ENCODE measurements at places on chromosomes 6 and 20.

- DNase-seq = no peak
Observed at GRCh38 chr6:43851204-43851865, 81.3 kb downstream of the VEGFA start.

DNA sequence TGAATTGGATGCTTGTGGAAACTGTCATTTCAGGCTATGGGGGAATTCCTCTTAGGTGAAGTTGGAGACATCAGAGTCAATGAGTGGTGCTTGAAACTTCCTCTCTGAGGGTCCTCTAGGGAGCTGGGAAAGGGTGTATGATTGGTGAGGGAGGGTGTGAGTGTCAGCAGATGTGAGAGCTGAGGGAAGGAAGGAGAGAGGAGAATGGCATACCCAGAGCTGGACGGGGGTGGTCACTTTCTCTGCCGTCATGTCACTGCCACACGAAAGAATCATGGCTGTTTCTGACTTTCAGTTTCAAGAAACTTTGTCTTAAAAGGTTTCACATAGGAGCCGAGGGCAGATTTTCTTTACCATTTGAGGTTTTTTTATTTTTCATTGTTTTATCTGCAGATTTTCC, 50.3 kb downstream of the DEK start:
- no peak for DNase-seq

DNA sequence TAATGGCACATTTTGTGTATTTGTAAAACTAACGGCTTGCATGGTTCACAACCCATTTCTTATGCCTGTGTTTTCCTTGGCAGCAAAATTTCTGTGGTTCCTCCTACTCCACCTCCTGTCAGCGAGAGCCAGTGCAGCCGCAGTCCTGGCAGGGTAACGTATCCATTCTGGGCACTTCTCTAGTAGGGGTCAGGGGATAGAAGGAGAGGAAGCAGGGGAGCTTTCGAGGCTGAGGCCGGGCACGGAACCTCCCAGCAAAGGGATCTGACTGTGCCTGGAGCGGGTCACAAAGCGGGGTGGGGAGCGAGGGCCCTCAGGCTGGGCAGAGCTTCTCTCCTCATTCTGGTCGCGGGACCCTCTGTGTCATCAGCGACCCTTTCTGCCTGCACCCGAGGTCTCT, 58.4 kb downstream of the SYTL3 start:
- no peak for DNase-seq

- DNase-seq = peak; percentile 85
Observed at GRCh38 chr20:46011631-46012482, 3.1 kb downstream of the MMP9 start.

DNA sequence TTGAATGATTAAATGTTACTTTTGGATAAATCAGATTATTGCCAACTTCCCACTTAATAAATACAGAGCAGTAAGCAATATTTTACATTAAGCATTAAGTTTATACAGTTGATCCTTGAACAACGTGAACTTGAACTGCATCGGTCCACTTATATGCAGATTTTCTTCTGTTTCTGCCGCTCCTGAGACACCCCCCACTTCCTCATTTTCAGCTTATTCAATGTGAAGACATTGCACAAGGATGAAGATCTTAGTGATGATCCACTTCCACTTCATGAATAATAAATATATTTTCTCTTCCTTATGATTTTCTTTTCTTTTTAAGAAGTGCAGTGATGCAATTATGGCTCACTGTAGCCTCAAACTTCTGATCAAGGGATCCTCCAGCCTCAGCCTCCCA, 167.2 kb downstream of the LINC00237 start:
- DNase-seq = no peak

GRCh38 chr20:4726710-4727397, 5.1 kb downstream of the PRND start:
- no peak for DNase-seq

GRCh38 chr6:112286010-112286409, 31.6 kb upstream of the LAMA4 start:
- DNase-seq = no peak

DNA sequence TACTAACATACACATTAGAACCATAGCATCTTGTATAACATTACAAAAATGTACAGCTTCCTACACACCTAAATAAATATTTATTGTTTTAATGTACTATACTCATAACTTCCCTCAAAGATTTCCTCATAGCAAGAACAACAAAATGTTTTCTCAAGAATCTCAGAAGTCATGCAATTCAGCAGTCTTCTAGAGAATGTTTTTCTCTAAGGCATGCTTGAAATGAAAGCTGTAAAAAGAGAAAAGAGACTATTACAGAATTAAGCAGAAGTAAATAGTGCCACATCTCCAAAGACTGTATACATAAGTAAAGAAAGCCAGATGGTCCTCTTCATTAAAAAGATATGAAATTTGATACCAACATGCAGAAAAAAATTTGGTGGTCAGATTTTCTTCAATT, 672.2 kb downstream of the EPM2A start:
- no peak for DNase-seq

DNA sequence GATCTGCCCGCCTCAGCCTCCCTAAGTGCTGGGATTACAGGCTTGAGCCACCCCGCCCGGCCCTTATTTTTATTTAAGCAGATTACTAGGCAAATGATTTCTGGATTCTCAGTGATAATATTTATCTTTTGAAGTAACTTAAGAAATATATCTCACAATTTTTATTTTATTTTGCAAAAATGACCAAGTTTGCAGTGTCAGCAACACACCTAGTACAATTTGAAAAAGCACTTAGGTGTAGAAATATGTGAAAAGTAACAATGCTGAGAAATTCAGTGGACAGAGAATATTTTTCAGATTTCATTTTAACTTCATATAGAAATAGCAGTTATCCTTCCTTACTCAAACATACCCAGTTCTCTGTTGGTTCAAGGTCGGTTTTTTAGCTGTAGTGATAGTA, 78.9 kb upstream of the XRN2 start:
- no peak for DNase-seq

DNA sequence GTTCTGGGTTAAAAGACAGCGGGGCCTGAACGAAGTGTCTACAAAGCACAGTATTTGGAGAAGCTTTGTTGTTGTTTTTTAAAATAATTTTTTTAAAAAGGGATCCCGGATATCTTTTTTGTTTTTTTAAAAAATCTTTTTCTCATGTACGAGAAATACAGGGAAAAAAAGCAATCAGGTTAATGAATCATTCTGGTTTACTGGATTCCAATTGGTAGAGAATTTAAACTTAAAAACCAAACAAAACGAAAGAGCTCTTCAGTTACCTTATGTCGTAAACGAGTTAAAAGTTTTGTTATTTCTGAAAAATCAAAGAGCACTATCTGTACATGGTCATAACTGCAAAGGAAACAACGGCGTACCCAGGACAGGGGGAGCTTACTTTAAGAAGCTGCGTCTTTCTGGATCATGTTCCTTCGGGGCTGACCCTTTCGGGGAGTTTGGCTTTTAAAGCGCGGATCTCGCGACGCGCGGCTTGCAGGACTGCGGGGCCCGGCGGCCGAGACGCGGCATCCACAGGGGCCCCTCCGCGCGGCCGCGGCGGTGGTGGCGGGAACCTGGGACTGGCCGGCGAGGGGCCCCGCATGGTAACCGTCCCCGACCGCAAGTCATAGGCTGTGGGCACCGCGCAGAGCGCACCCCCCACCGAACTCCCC, 927 bp downstream of the IL20RA start:
- no peak for DNase-seq

- no peak for DNase-seq
Observed at GRCh38 chr6:113809826-113810225, 47.3 kb upstream of the MARCKS start.

DNA sequence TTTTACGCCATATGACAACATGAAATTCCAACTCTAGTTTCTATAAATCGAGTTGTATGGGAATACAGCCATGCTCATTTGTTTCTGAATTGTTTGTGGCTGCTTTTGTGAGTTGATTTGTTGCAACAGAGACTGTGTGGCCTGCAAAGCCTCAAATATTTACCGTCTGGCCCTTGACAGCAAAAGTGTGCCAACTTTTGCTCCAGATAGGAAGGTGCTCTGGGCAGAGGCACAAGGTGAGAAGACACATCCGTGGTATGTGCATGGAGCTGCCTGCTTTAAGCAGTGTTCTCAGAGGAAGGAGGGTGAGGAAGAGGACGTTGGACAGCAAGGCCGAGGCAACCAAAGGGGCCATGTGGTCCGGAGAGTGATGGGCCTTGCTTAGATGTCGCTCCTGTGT, 57.4 kb downstream of the IYD start:
- no peak for DNase-seq

DNA sequence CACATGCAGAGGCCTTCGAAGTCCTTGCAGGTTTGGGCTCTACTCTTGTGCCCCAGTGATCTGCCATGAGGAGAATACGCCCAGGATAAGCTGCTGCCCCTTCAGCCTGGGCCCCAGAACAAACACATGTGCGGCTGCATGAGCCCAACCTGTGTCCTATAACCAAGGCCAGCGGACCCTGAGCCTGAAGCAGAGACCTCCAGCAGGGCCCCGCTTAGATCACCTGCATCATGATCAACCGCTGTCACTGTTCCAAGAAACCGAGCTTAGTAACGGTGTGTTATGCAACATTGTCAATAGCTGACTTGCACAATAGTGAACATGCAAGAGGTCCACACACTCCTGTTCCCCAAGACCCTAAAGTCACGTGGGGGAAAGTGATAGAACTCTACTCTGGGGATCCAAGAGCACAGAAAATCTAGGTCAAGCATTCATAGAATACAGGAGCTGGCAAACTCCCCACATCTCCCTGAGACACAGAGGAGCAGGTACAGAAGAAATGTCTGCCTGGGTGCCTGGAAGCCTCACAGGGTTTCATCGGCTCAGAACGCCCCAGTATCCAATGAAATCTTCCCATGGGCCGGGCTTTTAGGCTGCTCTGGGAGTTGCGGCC, 136.2 kb downstream of the BMP7 start:
- DNase-seq = no peak

DNA sequence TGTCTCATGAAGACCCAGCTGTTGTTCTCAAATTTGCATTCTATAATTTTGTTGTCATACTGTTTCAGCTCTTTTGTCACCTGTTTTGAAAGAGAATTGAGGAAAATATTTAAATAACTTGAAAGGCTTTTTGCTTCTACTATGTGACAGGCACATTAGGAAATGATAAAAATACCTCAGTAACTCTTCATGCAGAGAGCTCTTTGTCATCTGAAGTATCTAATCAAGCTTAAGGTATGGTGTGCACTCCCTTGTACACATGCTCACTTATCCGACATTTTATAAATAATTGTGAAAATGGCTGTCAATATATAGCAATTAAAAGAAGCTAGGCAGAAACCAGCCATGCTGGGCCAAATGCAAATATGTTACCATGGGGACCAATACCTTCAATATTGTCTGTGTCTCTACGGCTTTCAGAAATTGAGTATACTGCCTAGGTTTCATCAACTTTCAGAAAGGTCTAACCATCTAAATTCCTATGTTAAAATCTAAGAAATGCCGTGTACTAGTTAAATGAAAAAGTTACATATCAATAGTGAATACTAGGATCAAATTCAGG, 349.0 kb downstream of the RNGTT start:
- DNase-seq = no peak

- no peak for DNase-seq
Observed at GRCh38 chr20:19008497-19008896, 194.9 kb downstream of the SCP2D1 start.

DNA sequence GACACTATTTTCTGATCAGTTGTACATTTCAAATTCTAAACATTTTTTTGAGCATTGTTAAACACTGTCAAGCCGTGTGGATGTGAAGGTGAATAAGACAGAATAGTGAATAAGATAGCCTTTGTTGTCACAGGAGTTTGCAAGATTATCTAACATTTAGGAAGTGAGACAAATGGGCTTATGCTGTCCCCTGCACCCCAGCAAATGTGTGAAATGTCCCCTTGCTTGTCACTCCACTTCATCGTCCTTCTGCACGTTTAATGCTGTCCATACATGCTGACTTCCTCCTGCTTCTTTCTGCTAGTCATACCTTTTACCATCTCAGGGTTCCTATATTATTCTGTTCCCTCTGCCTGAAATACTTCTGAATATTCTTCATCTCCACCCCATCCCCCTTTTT, 62.6 kb downstream of the CBFA2T2 start:
- no peak for DNase-seq

- no peak for DNase-seq
Observed at GRCh38 chr20:58228103-58228483, 360 bp downstream of the ANKRD60 start.

DNA sequence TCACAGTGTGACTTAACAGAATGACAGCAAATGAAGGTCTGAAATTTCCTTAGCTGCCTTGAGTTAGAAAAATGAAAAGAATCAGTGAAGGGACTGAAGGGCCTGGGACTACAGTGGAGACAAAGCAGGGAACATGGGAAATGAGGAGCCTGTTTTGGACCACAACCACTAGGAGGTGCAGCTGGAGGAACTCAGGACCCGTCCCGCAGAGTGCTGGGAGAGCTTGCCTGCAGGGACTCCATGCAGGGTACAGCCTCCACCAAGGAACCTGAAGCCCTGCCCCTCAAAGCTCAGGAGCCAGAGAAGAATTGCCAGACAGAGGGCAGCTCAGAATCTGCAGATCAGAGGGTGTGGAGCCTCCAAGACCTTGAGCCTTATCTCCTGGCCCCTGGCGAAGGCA, 50.7 kb downstream of the LRFN2 start:
- no peak for DNase-seq

GRCh38 chr6:80197474-80197873, 91.0 kb downstream of the BCKDHB start:
- DNase-seq = no peak

GRCh38 chr20:48725555-48725991, 102.2 kb downstream of the PREX1 start:
- no peak for DNase-seq

DNA sequence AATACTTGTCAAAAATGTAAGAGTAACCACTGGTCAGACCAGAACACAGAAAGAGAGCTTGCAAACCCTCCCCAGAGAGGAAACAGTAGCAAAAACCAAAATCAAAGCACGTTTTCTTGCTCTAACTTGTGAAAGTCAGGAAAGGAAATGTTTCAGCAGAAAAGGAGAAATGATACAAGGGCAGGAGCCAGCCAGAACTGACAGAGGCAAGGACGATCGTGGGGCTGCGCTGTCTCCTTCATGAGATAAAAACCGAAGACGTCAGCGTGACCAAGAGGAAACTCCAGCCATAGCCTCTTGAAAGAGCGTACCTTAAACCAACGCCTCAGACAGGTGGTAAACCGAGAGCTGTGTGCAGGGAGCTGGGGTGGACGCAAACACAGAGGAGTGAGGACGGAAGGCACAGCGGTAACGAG, 27.5 kb downstream of the LAMA5 start:
- DNase-seq = no peak

- DNase-seq = peak; percentile 77
Observed at GRCh38 chr20:43942667-43943285, 28.1 kb downstream of the TOX2 start.

DNA sequence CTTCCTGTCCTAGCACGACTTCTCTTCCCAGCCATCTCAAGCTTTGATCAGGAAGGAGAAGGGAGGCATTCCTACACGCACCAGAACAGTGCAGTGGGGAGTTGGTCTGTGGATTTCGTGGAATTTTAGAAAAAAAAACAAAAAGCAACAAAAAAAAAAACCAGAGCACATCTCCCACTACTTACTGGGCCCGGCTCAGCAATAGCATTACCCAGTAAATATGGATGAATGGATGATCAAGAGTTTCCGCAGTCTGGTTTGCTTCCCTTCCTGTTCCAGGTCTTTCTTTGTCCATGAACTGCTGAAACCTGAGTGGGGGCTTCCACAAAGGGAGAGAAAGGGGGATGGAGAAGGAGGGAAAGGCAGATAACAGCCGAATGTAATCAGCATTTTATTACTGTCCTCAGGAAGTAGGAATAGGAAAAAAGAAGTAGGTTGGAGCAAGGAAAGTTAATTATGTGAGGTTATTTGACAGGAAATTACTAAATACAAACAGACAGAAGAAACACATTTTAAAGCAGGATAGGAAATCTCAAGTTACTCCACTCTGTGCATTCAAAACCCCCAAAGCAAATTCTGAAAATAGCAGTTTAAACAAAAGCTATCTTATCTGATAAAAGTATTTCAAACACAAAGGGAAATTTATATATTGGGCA, 349.0 kb downstream of the PRL start:
- no peak for DNase-seq
